Activated CD4-positive, alpha-beta memory T cell treated with anti-CD3 and anti-CD28 coated beads for 36 hours (primary cell): ENCODE measurements at places on chromosomes 6 and 20.
A peak's percentile ranks its signal among the peaks of the same experiment; 100 is the strongest.

- no peak for DNase-seq
Measured at GRCh38 chr6:169935861-169936260, 184.4 kb downstream of the ERMARD start.

DNA sequence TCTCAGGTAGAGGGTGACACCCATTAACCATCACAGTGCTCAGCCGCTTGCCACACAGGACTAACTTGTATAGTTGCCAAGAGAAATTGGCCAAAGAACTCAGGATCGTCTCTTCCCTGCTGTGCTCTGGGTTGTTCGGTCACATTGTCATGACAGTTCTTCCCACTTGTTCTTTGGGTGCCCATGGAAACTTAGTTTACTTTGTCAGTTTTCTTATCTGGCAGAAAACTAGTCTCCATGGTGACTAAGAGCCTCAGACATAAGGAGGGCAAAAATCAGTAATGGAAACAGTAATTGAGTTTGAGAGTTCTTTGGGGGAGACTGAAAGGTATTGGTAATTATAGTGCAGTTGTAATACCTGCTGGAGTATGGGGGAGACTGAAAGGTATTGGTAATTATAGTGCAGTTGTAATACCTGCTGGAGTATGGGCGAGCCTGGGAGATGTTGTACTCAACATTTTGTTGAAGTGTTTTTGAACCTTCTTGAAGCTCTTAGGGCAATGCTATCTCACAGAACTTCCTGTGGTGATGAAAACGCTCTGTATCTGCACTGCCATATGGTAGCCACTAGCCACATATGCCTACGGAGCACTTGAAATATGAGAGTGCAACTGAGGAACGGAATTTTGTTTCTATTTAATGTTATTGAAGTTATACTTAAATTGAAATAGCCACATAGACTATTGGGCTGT, 95.2 kb upstream of the HDGFL1 start:
- no peak for DNase-seq

DNA sequence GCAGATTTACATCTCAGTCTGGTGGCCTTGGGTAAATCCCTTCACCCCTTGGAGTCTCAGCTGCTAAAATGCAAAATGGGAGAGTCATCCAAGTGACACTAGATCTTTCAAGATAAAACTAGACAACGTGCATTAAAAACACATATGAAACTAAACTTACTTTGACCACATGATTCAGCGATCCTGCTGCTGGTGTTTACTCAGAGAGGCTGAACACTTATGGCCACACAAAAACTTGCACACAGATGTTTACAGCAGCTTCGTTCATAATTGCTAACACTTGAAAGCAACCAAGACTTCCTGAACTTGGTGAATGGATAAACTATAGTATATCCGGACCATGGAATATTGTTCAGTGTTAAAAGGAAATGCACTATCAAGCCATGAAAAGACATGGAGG, 55.3 kb upstream of the GPR6 start:
- no peak for DNase-seq

DNA sequence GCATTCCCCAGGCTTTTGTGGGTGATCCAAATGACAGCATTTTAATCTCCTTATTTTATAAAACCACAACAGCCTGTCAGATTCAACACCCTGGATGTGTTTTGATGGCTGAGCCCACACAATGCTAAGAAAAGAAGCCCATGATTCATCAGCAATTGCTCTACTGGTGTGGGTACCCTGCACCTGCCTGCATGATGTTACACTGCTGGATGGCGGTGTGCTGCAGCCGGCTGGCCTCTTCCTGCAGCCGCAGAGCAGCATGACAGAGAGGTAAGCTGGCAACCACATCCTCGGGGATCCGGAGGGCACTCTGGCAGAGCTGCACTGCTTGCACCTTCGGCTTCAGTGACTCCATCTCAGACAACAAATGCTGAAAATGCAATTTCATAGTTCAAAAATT, 327.5 kb downstream of the SYNE1 start:
- DNase-seq, result peak; percentile 87

- DNase-seq, result no peak
Measured at GRCh38 chr6:6734479-6735465, 146.3 kb downstream of the LY86 start.

DNA sequence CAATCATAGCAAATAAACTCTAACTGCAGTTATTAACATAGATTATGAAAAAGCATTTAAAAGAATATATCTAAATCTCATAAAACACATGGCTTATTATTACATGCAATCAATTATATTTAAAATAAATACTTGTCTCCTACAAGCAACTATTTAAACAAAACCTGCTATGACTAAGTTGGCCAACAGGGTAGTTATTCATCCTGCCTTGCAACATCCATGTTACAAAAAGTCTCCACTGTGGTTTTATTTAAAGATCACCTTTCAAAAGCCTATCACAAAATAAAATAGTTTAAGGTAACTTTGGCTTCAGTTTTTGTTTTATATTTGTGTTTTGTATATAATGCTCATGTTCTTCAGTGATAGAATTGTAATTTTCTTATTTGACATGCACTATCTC, 1127.0 kb upstream of the MAP3K7 start:
- DNase-seq, result no peak

DNA sequence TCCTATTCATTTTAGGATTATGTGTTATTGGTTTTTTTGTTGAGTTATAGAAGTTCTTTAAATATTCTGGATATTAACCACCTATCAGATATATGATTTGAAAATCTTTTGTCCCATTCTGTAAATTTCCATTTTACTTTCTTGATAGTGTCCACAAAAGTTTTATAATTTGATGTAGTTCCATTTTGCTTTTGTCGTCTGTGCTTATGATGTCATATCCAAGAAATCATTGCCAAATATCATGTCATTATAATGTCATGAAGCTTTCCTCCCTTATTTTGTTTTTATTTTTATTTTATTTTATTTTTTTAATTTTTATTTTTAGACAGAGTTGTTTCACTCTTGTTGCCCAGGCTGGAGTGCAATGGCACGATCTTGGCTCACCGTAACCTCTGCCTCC, 21.0 kb upstream of the NANP start:
- DNase-seq, result no peak

DNA sequence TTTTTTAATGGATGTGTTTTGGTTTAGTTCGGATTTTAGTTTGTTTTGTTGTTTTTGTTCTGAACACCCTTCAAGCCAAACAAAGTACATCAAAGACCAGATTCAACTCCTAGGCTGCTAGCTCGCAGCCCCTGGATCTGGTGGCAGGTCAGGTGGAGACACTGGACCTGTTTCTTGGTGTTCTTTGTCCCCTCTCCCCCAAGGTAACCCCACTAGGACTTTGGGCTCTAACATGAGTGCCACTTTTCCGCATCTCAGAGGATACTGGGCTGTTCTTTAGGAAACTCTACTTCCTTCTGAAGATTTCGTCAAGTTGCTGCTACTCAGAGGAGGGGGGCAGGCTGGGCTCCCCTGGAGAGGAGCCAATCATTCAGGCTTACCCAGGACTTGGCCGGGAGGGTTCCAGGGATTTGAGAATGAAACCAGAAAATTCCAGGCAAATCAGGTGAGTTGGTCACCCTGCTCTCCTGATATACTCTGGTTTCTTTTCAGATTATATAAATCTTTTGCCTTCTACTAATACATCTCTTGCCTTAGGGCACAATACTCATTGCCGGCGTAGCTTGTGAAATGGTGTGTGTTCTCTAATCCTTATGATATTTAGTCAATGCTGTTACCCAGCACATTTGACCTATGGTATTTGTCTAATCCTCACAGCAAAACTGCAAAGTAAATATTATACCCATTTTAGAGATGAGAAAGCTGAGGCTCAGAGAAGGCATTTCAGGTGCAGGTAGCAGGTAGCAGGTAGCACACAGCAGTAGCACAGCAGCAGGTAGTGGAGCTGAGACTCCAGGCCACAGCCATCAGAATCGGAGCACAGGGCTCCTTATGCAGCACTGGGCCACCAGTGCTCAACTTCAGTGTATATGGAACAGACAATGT, 291.6 kb downstream of the TSHZ2 start:
- no peak for DNase-seq

DNA sequence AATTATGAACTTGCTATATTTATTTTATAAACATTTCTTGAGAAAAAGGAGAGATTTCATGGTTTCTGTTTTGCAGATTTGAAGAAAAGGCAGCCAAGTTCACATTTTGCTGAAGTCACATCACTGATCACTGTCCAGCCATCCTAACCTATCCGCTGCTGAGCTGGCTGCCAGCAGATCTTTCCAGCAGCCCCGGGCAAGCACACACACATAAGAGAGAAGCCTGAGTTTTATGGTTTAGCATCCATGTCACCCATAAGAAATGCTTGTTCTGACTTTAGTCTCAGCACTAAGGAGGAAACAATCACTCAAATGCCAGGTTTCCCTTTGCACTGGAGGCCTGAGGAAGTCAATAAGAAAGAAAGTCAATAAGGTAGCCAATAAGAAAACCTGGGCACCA, 287.1 kb downstream of the SMOC2 start:
- DNase-seq, result no peak

- DNase-seq, result no peak
Measured at GRCh38 chr6:111011360-111012142, 29.7 kb downstream of the RPF2 start.

DNA sequence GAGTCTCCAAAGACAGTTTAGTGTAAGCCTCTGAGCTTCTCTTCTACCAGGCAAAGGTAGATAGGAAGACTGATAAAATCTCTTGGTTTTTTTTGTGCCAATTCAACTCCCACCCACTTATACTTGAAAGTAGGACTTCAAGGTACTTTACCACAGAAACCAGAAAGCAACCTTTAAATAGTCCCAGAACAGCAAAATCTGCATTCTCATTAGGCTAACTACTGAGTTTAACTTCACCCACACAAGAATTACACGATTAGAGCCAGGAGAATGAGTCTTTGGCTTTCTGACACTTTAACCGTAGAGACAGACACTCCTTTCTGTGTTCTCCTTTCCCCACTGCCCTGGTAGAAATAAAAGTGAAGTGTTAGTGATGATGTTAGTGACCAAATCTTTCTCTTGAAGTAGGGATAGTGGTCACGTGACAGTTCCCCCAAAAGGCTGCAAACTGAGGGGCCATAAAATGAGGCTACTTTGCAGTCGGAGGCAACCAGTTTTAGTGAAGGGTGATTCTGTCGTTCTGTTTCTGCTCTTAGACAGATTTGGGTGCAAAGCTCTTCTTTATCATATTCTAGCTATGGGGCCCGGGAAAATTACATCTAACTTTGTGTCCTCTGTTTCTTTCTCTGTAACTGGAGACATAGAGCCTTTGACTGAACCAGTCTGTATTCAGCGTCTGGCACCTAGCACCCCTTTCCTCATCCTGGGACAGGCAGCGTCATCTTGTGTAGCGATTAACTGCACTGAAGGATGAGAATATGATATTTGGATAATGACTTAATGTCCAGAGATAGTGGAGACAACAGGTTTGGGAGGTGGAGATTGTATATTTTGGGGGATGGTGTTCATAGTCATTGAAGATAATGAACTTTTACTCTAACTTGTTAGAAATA, 206.4 kb upstream of the CITED2 start:
- no peak for DNase-seq

DNA sequence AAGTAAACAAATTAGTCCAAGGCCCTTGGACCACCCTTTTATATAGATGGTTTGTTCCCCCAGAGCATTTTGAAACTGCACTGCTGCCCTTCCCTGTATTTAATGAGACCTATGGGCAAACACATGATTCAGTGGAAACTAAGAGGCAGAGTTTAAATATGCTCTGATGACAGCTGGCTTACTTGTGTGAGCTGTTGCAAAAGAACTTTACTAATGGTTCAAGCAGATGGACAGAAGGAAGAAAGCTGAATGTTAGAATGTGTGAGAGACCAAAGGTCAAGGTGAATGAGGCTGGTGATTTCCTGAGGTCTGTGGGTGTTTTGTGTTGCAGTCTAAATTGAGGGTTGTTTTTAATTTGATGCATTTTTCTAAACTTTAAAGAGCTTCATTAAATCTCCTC, 123.0 kb upstream of the CEP162 start:
- DNase-seq, result no peak

DNA sequence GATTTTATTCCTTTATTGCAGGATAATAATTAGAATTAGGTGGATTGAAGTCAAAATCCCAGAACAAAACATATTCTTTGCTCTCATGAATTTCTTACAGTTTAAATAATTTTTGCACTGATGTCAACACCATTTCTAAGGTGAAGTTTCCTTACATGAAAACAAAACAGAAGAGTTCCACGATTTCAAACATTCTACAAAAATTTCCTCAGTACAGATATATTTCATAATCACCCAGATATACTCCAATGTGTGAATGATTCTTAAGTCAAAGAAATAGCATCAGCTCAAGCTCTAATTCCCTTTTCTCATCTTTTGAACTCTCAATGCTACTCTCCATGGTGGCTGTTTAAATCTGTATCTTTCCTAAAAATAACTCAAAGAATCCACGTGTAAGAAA, 39.5 kb upstream of the THBS2 start:
- no peak for DNase-seq

DNA sequence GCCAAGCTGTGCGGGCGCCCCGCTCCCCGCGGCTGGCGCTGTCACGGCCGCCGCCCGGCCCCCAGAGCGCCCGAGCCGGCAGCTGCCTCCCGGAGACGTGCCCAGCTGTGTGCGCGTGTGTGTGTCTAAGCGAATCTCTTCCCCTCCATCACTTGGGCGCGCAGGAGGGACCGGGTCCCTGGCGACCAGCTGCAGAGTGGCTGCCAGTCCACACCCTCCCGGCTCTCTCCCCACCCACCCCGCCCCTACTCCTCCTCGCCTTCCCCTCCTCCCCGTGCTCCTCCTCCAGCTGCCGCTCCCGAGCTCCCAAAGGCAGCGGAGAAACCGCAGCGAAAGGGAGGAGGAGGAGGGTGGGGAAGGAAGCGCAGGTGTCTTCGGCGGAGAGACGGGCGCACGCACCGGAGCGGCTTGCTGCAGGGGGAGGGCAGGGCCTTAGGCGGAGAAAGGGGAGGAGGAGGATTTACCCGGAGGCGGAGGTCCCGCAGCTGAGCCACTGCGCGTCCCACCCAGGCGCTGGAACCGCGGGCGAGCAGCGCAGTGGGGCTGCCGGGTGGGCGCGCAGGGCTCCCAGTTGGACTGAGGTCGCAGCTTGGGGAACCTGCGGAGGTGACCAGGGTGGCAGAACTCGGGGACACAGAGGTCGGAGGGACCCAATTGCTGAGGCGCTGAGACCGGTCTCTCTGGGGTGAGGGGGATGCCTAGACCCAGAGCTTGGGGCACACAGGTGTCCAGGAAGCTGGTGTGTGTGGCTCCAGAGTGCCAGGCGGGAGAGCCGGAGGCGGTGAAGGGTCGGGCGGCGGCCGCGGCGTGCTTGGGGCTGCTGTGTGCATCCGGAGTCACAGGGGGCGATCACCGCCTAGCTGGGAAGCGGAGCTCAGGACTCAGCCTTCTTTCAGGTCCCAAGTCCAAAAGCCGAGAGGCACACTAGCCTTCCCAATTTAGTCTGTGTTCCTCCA, at the start of gene HS3ST5:
Gene HS3ST5 (minus strand): TSS at position 198 of the 956 bp plus-strand sequence. CDS start 280,178 bp downstream, outside the sequence.
- peak; percentile 12 for DNase-seq

DNA sequence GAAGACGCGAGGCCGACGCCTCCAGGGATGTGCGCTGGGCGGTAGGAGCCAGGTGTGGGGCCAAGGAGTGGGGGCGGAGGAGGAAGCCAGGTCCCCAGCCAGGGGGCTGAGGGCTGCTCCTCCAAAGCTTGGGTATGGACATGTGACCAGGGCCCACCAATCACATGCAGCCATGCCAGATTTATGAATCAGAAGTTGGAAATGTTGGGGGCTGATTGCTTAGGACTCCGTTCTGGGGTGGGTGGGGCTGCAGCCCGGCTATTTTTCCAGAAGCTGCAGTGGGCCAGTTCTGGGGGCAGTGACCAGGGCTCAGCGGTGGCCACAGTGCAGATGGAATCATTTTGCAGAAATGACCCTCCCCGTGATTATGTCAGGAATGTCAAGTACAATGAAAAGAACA, 96.0 kb downstream of the CEBPB start:
- DNase-seq, result peak; percentile 63

- DNase-seq, result no peak
Measured at GRCh38 chr6:46023216-46023915, 7.7 kb upstream of the CLIC5 start.

GRCh38 chr6:49233483-49233882, 229.6 kb downstream of the MMUT start:
- no peak for DNase-seq
